Fibroblast of skin of back (primary cell): ENCODE measurements at places on chromosomes 13 and 19.

GRCh38 chr13:38647312-38647711 is 39.6 kb upstream of the FREM2 start:
- no peak for DNase-seq

DNA sequence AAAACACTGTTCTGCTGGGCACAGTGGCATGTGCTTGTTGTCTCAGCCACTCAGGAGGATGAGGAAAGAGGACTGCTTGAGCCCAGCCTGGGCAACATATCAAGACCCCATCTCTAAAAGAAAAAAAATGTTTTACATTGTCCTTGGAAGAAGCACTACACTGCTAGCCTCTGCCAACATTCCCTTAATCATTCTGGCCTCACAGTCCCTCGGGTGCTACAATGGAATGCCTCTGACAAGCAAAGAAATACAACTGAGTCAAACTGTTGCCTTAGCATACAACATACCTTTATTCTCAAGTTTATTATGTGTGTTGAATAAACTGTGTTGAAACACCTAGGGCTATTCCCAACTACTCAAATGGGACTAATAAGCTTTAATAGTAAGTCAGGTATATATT is 56.1 kb downstream of the PSPC1 start:
- peak; percentile 52 for DNase-seq

- DNase-seq, result no peak
Measured at GRCh38 chr19:36685835-36686234, 1.6 kb upstream of the ZNF567 start.

DNA sequence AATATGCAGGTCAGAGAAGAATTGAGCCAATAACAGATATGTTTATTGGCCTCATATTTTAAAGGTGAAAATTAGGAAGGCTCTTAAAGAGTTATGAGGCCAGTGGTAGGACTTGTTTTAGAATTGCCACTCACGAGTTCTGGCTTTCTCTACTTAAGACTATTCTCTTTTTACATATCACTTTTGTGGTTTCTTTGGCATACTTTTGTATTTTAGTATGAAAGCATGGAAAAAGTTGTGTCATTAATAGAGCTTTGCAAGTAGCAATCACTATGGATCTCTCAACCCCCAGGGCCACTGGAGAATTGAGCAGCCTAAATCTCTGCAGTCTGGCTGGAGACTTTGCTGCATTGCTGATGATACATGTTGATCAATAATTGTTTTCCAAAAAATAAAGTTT is 64.6 kb upstream of the SOX21 start:
- DNase-seq, result no peak

- no peak for DNase-seq
Measured at GRCh38 chr13:62388515-62388914, 972.9 kb upstream of the PCDH20 start.

GRCh38 chr19:18158467-18158866 is 5.5 kb downstream of the PIK3R2 start:
- DNase-seq, result no peak

- DNase-seq, result no peak
Measured at GRCh38 chr13:95754069-95754468, 77.1 kb downstream of the DNAJC3 start.

DNA sequence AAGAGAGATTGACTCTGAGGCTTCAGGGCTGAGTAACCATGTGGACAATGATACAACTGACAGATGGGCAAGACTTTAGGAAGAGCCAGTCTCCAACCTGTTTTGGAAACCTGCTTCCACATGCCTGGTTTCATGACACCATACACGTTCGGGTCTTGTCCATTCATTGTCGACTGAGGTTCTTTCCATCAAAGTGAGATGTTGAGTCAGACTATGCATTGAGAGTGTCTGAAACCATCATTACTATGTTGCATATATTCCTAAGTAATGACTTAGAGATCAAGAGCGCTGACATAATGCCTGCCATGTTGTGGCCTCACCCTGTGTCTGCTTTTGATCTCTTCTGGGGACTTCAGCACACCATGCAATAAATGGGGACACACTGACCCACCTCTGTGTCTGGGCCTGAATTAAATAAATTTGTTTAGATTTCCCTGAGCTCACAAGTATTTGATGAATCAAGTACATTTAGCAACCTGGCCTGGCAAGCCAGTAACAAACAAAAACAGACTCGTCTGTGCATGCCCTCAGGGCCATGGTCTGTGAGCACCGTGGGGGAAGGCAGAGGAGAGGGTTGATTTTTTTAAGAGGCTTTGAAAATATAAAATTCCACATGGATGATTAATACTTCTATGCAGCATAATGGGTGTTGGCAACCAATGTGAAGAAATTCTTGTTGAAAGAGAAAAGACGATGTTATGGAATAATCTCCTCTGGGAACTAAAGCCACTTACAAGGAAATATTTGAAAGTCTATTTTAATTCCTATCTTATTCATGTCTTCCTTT is 49.9 kb upstream of the UBAC2 start:
- peak; percentile 92 for DNase-seq

GRCh38 chr19:49301165-49301865 is 23.7 kb downstream of the SLC6A16 start:
- peak; percentile 50 for DNase-seq

GRCh38 chr13:98267080-98267912 is 90.2 kb upstream of the RNF113B start:
- peak; percentile 20 for DNase-seq

DNA sequence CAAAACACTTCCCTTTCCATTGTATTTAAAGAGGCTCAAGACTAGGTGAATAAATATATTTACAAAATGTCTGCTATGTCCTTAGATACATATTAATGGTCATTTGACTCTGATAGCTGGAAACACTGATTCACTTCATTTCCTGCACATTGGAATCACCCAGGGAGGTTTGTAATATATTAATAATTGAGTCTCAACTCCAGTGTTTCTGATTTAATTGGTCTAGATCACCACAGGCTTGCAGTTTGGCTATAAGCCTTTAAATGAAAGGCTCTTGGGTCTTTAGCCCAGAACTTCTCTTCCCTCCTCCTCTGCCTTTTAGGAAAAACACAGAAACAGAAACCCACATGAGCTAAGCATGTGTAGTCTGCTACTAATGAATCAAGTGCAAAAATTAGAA is 378.0 kb downstream of the TBC1D4 start:
- no peak for DNase-seq

- peak; percentile 28 for DNase-seq
Measured at GRCh38 chr13:44158881-44159632, 214.6 kb upstream of the SERP2 start.

GRCh38 chr19:43738780-43739211 is 16.0 kb downstream of the SMG9 start:
- no peak for DNase-seq

- no peak for DNase-seq
Measured at GRCh38 chr19:46731584-46731983, 14.3 kb upstream of the FKRP start.

- DNase-seq, result no peak
Measured at GRCh38 chr13:73934771-73935170, 199.4 kb downstream of the KLF12 start.

- no peak for DNase-seq
Measured at GRCh38 chr19:48421548-48421947, 24.2 kb upstream of the GRWD1 start.

- peak; percentile 54 for DNase-seq
Measured at GRCh38 chr13:23707674-23708073, 137.5 kb downstream of the TNFRSF19 start.

GRCh38 chr19:48354332-48354992 is 9.3 kb downstream of the TMEM143 start:
- DNase-seq, result no peak

DNA sequence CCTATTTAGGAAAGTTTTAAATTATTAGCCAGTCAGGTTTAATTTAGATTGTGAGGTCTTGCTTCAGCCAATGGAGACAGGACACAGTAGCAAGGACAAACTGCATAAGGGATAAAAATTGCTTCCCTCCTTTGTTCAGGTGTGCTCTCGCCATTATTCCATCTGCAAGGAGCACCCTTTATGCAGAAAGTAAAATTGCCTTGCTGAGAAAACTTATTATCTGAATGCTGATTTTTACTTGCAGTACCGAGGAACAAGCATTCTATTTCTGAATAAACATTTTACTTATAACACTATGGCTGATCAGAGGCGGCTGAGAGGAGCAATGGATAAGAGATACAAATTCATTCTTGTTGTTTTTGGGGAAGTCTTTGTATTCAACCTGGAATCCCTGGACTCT is 8.0 kb downstream of the CYP4F22 start:
- no peak for DNase-seq

DNA sequence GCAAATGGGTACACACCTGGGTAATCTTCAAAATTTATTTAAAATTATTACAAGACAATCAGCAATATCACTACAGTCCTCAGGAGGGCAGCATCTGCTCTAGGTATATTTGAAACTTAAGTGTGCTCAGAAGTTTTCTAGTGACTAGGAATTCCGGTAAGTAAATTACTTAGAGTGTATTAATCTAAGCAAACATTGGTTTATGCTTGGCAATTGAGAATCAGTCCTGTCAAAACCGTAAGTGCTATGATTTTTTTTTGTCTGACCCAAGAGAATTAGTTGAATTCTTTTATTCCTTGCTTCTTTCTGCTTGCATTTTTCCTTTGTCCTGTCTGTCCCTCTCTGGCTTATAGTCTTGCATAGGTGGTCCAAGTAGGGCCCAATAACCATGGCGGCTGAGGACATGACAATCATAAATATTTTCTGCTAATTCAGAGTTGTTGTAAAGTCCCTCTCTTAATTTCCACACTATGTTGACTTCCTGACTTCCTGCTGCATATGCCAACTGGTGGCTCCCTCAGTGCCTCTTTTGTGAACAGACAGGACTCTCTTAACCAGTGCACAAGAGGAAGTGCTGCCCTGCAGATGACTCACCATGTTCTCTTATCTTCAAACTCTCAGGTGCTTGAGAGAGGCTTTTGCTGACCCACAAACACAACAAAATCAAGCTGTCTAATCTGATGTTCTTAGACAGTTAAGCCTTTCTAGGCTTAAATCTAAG is 82.2 kb downstream of the SLAIN1 start:
- DNase-seq, result peak; percentile 35

DNA sequence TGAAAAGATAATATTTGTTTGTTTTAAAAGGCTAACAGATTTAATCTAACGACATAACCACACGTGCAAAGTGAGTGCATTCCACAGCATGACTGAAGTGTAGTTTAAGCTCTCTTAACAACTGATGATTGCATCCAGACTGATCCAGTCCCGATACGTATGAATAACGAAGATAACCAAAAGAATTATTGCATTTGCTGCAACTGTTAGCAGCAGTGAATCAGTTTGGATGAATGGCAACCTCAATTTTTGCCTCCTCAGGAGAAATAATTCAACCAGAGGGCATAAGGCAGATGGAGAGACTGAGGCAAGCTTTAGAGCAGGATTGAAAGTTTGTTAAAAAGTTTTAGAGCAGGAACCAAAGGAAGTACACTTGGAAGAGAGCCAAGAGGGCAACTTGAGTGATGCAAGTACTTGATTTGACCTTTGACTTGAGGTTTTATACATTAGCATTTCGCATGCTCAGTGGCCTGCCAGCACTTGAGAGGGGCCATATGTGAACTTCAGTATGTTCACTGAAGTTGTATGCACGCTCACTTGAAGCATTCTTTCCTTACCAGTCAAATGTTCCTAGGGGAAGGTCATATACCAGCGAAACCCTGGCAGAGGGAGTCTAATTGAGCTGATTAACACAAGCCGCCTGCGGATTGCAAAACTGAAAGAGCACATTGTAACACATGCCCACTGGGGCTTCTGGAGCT is 835.0 kb upstream of the PCDH20 start:
- peak; percentile 1 for DNase-seq

DNA sequence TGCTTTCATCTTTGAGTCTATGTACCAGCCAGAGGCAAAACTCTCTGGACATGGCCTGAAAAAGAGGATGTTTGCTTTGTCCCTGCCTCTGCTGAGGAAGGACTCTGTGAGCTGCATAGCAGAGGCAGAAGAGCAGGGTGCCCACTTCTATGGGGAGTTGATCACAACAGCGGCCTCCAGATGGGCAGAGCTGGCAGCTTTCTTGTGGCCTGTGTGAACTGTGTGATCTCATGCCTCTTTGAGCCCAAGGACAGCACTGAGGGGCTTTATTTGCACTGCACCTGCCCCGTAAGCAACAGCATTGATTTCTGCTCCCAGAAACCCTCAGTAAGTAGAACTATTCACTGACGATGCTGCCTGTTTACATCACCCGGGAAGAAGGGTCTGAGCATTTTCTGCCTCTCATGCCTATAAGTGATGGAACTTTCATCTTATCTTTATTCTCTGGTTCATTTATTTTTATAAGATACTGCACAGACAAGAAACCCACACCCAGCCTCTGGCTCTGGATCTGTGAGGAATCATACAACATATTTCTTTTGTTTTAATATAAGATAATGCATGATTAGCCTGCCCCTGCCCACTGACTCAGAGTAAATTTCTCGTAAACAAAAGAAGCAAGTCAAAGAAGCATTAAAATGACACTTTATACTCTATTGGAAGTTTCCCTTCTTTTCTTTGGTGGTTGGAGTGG is 244.2 kb upstream of the SOX21 start:
- no peak for DNase-seq

DNA sequence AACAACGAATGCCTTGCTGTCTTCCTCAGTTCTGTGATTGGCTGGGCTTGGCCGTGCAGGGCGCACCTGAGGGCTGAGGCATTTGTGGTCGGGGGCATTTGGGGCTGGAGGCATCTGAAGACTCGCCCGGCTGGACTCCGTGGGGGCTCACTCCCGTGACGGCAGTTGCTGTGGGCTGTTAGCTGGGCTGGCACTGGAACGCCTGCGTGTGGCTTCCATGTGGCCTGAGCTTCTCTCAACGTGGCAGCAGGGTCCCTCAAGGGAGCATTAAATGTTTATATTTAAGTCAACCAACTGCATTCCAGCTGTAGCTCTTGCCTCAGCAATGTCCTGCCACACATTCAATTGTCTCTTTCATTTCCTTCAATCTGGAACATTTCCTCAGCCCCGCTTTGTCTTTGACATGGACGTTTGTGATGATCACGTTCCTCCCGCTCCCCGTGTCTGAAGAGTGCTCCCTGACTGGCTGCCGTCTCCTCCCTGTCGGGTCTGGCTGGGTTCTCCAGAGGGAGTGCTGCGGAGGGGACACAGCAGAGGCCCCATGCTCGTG is 21.0 kb downstream of the CCDC8 start:
- DNase-seq, result peak; percentile 87

DNA sequence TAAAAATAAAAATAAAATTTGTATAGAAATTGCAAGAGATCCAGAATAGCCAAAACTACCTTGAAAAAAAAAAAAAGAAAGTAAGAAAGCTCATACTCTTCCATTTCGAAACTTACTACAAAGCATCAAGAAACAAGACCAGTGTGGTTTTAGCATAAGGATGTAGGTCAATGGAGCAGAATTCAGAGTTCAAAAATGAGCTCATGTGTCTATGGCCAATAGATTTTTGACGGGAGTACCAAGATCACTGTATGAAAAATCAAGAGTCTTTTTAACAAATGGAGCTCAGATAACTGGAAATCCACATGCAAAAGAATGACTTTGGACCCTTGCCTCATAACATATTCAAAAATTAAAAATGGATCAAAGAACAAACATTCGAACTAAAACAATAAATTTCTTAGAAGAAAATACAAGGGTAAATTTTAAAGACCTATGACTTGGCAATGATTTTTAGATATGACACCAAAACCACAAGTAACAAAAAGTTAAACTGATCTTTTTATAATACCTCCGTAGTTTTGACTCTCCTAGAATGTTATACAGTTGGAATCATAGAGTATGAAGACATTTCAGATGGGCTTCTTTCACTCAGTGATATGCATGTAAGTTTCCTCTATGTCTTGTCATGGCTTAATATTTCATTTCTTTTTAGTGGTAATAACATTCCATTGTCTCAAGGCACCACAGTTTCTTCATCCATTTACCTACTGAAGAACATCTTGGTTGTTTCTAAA is 43.2 kb downstream of the KLF12 start:
- no peak for DNase-seq

- no peak for DNase-seq
Measured at GRCh38 chr19:33225458-33225926, at the start of gene SLC7A10. Gene SLC7A10, minus strand, starts transcription at chr19:33225850. Its CDS starts 147 bp downstream, at chr19:33225703.

GRCh38 chr13:21117104-21117809 is 55.9 kb upstream of the LATS2 start:
- no peak for DNase-seq
